ENCODE measurements at places on chromosomes 11 and 22.

DNA sequence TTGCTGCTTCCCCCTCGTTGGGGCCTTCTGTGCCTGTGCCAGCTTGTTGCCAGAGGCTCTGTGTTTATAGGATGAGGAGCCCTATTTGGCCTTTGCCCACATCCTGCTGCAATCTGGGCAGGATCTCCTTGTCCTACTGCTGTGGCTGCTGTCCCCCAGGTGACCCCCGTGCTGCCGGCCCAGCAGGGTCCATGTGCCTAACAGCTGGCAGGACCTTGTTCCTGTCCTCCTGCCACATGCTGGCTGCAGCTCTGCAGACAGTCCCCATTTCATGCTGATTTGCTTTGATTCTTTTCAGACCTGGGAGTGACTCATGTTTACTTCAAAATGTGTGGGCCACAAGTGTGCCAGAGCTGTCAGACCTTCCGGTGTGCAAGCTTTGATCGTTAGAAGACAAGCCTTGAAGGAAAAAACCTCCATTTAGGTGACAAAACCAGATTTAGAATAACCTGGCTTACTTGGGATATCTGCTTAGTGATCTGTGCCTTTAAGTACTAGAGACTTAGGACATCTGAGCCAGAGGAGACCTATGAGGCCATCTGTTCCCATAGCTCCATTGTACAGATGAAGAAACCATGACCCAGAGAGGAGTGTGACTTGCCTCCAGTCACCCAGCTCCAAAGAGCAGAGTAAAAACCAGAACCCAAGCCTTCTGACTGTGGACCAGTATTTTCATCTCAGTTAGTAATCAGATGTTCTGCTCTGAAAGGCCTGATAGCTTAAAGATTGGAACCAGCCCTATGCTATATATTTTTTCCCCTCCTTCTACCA is 11.1 kb downstream of the NAV2 start:
- no peak for DNase-seq

DNA sequence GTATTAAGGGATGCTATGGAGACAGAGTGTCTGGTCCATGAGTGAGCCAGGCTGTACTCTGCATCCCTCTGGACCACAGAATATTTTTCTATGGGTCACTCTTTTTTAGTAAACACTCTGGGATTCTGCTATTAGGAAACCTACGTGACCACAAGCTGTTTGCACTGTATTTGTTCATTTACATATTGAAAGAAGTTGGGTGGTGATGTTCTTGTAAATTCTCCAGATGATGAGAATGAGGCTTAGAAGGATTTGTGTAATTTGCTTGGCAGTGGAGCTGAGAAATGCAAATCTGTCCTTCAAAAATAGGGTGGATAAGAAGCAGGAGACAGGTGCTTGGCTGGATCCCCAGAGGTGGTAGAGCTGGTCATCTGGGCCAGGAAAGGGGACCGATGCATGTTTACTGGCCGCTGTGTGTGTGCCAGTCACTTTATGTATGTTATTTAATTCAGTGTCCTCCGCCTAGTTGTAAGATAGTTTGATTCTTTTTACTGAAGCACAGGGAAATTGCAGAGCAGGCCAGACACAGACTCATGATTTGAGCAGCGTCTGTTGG is 63.7 kb upstream of the HEPHL1 start:
- no peak for DNase-seq

DNA sequence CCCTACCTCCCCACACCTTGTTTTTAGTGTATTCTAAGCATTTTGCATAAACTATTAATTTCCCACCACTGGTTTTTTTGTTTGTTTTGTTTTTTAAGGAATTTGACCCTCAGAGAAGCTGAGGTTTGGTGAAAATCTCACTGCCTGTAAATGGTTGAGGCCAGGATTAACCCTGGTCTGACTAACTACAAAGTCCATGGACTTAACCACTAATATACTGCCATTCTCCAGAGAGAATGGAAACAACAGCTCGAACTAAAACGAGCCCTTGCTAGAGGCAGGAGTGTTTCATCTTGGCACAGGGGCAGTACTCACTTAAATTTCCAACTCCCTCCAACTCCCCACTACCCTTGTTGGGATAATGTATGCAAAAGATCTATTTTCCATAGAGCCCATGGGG is 3.0 kb downstream of the CTNND1 start:
- DNase-seq: no peak

DNA sequence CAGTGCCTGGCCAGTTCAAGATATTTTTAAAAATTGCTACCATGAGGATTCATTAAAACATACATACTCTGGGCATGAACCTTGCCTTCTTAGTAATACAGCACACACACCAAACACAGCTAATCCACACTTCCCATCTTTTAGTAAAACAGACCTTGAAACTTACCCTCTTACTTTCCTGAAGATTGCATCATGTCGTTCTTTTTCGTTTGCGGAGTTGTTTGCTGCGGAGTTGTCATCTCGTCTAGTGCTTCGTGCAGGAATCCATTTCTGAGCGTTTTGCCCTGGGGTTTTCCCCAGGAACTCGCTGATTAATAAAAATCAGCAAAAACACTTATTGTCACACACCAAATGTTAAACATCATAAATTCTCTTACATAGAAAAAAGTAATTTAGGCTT is 3.0 kb downstream of the EIF4G2 start:
- DNase-seq: no peak

- no peak for DNase-seq
Observed at GRCh38 chr11:128174465-128175291, 412.7 kb downstream of the ETS1 start.

GRCh38 chr11:117205211-117205818 is 6.1 kb downstream of the TAGLN start:
- no peak for DNase-seq

GRCh38 chr11:62933285-62933684 is 12.1 kb upstream of the CHRM1 start:
- no peak for DNase-seq

GRCh38 chr22:39176714-39177455 is 24.4 kb upstream of the CBX7 start:
- DNase-seq: no peak

GRCh38 chr11:62689421-62690183 is at the start of gene LRRN4CL:
Gene LRRN4CL, minus strand, starts transcription at chr11:62689530. Its CDS starts 1,022 bp downstream, at chr11:62688508.
- DNase-seq: no peak

DNA sequence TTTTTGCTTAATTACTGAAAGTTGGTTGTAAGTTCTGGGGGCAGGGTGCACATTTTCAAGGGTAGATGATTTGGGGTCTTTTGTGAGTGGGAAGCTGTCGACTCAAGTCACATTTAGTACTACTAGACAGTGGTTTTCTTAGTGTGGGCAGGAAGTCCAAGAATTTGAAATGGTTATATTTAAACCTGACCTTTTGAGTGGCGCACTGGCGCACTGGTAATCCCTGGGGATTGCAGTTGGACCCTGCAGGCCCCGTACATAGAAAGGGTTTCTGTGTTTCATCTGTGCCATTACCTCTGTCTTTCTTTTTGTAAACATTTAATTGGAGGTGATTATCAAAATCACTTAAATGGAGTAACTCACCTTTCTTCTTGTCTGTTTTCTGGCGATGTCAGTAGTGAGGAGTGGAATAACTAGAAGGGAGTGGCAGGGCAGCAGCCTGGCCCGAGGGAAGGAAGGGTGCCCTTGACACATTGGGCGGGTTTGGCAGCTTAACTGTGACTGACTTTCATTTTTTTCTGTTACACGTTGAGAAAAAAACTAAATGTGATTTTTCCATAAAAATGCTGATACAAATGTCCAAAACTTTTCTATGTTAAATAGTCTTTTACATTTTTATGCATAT is 101.8 kb upstream of the GAL start:
- DNase-seq: no peak

DNA sequence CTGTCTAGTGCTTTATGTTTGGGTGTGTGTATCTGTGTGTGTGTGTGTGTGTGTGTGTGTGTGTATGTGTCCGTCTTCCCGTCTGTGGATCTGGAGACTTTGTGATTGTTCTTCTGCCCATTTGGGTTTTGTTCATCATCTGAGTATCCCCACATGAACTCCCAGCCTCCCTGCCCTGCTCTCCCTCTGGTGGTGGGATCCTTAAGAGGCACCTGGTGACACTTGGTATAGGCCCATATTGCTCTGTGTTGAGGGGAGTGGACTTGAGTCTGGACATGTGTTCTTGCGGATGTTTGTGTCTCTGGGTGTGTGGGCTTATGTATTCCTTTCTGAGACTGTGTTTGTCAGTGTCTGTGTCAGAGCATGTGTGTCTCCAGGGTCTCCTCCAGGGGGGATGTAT is 15.3 kb downstream of the RCOR2 start:
- DNase-seq: no peak

DNA sequence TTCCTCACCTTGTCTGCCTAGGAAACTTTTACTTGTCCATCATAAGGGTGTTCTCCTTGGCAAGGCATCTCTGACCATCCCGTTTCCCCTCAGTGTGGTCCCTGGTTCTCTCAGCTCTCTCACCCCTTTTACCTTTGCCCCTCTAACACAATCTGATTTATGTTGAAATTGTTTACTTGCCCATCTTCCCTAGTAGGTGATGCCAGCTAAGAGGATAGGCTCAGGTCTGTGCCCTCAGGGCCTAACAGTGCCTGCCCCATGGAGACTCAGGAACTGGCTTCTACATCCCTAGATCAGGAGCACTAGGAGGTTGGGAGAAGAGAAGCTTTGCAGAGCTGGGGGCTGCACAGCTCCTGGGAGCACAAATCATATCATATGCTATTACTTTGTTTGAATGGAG is 21.1 kb upstream of the ALG8 start:
- DNase-seq: no peak

- DNase-seq: no peak
Observed at GRCh38 chr11:85281550-85281949, 345.6 kb downstream of the DLG2 start.

DNA sequence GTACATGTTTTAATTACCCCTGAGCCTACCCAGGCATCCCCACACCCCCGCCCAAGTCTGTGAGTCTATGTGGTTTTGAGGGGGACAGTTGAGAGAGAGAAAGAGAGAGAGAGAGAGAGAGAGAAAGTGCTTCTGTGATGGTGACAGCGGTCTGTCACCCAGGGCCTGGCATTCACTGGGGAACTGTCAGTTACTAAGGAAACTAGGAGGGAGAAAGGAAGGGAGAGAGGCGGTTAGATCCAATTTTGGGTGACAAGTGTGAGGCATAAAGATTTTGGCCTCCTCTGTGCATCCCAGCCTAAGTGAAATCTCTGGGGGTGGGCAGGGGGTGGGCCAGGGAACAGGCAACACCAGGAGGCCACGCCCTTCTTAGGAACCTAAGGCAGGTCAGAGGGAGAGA is 498.3 kb downstream of the BUD13 start:
- no peak for DNase-seq

DNA sequence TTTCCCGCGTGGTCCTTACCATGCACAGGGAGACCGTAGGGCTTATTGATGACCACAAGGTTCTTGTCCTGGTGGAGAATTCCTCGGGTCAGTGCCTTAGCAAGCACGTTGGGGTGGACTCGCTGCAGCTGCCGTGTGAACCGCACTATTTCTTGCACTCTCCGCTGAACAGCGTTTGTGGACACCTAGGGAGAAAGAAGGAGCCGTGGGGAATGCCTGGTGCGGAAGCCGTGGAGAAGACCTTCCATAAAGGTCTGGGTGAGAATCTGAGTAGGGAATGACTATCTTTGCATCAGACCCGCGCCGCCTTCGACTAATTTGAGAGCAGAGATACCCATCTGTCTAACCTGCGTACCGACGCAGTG is 597 bp downstream of the RPUSD4 start:
- no peak for DNase-seq

DNA sequence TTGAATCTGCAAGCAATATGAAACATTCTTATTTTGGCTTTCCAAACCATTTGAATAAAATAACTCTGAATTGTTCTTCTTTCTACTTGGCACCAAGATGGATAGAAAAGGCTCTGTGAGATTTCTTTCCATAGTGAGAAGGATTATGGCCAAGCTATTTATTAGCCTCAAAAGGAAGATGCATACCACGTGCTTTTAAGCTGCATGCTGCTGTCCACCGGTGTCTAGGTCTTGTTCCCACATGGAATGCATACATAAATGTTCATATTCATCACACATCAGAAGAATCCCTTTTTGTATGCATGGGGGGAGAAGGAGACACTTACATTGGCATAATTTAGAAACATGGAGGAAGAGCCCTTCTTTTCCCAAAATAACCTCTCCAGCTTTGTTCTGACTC is 273.4 kb downstream of the FAM76B start:
- no peak for DNase-seq

- no peak for DNase-seq
Observed at GRCh38 chr11:16713594-16713993, 24.9 kb upstream of the C11orf58 start.
